CD4-positive, alpha-beta memory T cell (primary cell): ENCODE measurements at places on chromosomes 7 and 10.

DNA sequence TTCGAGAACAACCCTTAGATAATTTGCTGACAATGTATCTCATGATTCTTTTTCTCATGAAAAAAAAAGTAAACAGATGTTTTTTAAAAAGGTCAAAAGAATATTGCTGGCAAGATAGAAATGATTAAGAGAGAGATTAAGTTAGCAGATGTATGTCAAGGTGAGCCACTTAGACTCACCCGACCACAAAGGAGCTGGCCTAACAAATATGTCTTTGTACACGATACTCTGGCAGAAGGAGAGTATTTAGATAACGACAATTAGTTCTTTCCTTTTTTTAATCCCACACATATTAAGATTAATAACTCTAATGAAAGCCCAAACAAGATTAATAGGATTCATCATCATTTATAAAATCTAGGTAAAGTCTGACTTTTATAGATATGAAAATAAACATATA is 156.7 kb downstream of the RAPGEF5 start:
- no peak overlapping the region for H3K27ac ChIP-seq
- H3K4me1 ChIP-seq = no peaks in the 10 kb centered on the region
- DNase-seq = no peak
- H3K36me3 ChIP-seq = no peaks in the 10 kb centered on the region
- no peaks in the 10 kb centered on the region for H3K27me3 ChIP-seq

DNA sequence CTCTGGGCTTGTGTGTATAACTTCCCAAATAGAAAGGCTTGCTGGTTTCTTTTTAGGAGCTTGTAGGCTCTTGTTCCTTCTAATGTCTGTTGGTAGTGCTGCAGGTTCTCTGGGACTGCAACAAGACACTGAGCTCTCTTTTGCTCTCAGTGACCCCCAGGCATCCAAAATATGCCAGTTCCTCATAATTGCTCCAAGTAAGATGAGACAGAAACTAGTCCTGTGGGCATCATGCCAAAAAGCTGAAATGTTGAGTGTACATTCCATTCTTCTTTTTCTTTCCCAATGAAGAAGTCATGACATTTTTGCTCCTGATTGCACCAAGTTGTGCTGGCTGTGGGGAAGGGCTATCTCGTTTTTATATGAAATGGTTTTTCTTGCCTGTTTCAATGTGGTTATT is 7.1 kb upstream of the BTBD16 start:
- H3K4me3 ChIP-seq = no peak overlapping the region
- H3K27ac ChIP-seq = no peak overlapping the region
- peaks cover 4% of the 10 kb centered on the region for H3K27me3 ChIP-seq
- H3K36me3 ChIP-seq = no peaks in the 10 kb centered on the region

DNA sequence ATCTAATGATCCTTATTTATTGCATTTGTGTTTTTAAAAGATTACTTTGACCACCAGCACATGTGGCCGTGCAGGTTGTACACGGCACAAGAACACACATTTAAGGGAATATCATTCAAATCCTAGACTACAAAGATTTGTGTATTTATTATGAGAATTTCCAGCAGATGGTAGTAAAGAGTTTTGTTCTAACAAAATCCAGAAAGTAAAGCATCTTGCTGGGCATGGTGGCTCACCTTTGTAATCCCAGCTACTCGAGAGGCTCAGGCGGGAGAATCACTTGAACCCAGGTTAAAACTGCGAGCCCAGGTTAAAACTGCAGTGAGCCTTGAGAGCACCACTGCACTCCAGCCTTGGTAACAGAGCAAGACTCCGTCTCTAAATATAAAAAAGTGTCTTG is 31.5 kb downstream of the MACROH2A2 start:
- no peak overlapping the region for H3K4me3 ChIP-seq
- H3K4me1 ChIP-seq = no peaks in the 10 kb centered on the region

GRCh38 chr7:7830122-7830878 is 111.9 kb upstream of the RPA3 start:
- no peak overlapping the region for H3K4me3 ChIP-seq
- no peaks in the 10 kb centered on the region for H3K36me3 ChIP-seq
- no peak for DNase-seq
- peaks cover 7% of the 10 kb centered on the region for H3K4me1 ChIP-seq
- H3K27me3 ChIP-seq = no peaks in the 10 kb centered on the region
- no peak overlapping the region for H3K27ac ChIP-seq

DNA sequence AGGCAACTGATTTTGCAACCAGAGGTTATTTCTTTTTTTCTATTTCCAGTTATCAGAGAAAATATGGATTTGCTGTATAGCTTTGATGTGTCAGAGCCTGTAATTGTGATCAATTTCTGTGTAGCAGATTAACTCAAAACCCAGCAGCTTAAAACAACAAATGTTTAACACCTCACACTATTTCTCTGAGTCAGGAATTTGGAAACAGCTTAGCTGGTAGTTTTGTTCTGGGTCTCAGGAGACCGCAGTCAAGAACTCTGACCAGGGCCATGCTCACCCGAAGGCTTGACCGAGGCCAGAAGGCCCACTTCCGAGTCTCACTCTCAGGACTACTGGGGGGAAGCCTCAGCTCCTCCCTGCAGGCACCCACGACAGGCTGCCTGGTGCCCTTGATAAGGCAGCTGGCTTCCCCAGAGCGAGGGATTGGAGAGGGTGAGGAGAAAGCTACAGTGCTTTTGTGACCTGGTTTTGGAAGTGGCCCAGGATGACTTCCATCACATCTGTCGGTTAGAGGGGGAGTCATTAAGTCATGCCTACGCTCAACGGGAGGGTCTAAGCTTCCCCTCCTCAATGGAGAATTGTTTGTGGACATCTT is 105.7 kb upstream of the SHH start:
- H3K27me3 ChIP-seq = no peaks in the 10 kb centered on the region
- no peaks in the 10 kb centered on the region for H3K36me3 ChIP-seq
- no peak for DNase-seq
- no peak overlapping the region for H3K4me3 ChIP-seq
- no peak overlapping the region for H3K27ac ChIP-seq
- H3K4me1 ChIP-seq = no peaks in the 10 kb centered on the region

DNA sequence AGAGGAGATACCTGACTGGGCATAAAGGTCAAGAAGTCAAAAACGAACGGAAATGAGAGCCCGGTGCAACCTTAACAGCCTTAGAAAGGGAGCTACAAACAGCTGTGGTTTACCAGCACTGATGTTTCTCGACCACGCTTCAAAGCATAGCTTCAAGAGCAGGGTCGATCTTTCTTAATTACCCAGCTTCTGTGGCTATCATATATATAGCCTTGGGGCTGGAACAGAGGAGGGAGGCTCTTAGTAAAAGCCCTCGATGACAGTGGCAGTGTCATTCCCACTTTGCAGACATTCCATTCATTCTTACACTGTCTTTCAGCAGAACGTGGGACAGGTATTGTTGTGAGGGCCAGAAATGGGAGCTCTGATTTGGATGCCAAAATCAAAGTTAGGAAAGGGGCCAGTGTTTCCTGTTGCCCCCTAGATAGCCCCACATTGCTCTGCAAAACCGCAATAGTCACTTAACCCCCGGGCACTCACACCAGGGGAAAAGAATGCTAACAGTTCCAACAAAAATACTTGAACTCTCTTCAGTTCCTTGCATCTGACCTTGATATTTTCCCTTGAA is 141.5 kb downstream of the MTPAP start:
- no peaks in the 10 kb centered on the region for H3K36me3 ChIP-seq
- no peak overlapping the region for H3K27ac ChIP-seq
- no peak overlapping the region for H3K4me3 ChIP-seq
- H3K27me3 ChIP-seq = no peaks in the 10 kb centered on the region
- no peaks in the 10 kb centered on the region for H3K4me1 ChIP-seq
- no peak for DNase-seq

DNA sequence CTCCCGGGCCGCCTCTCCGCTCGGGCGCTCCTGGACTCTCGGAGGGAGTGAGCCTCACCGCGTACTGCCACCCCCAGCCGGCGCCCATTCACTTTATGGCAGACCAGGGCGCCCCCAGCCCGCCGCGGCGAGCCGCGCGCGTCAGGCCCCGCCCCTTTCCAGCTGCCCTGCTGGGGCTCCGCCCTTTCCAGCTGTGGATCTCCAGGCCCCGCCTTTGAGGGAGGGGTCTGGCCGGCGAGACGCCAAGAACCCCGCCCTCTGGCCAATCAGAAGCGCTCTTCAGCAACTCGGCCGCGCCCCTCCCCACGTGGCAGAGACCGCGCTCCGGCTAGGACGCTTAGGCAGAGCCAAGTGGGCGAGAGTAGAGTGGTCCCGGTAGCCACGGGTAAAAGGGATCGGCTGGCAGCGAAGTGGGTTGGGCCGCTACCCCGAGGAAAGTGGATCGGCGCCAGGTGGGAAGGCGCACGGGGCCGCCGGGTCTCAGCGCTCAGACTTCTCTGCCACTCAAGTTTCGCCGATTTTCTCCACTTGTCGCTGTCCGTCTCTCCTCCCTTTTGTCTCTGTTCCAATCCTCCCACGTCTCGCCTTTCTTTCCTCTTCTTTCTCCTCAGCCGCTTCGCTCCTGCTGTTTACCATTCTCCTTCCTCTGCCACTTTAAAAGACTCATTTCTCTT is at the start of gene PITX3:
Gene PITX3, minus strand, starts transcription at position 69 of the 674 bp plus-strand sequence. CDS start 9,432 bp downstream, outside the sequence.
- DNase-seq = peak; percentile 87
- H3K4me1 ChIP-seq = peaks cover 33% of the 10 kb centered on the region
- peak within 1 kb of the TSS; percentile 27 for H3K4me3 ChIP-seq
- H3K36me3 ChIP-seq = no peaks in the 10 kb centered on the region

- no peaks in the 10 kb centered on the region for H3K36me3 ChIP-seq
- no peak for DNase-seq
- no peaks in the 10 kb centered on the region for H3K27me3 ChIP-seq
- no peaks in the 10 kb centered on the region for H3K4me1 ChIP-seq
- no peak overlapping the region for H3K4me3 ChIP-seq
- H3K27ac ChIP-seq = no peak overlapping the region
Observed at GRCh38 chr7:46015107-46015868, 94.2 kb upstream of the IGFBP3 start.

DNA sequence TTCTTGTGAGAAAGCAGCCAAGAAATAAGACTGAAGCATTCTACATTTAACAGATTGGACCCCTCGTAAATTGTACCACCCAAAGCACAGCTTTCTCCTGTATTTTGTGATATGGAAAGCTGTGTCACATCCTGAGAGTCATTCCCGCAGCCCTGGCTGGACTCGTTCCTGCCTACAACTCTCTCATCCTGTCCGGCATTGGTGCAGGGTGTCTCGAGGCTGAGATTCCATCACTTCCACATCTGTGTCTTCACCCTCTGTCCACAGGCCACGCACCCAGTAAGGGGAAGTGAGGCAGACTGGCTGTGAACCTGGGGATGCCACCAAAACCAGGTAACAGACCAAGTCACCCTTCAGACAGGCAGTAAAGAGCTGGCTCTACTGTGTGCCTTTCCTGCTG is 146.2 kb upstream of the KLF6 start:
- DNase-seq = no peak
- no peak overlapping the region for H3K4me3 ChIP-seq
- no peaks in the 10 kb centered on the region for H3K27me3 ChIP-seq
- H3K4me1 ChIP-seq = peaks cover 20% of the 10 kb centered on the region
- H3K36me3 ChIP-seq = no peaks in the 10 kb centered on the region
- H3K27ac ChIP-seq = no peak overlapping the region

GRCh38 chr10:9681655-9682054 is 1336.0 kb upstream of the CELF2 start:
- no peaks in the 10 kb centered on the region for H3K27me3 ChIP-seq
- H3K27ac ChIP-seq = no peak overlapping the region
- no peaks in the 10 kb centered on the region for H3K4me1 ChIP-seq
- DNase-seq = no peak
- no peaks in the 10 kb centered on the region for H3K36me3 ChIP-seq
